GM23248 (cell line): ENCODE measurements at places on chromosomes 11 and 22. TPM values are rescaled to one million over a fixed set of nuclear protein-coding genes. Genes with fewer than 3 reads are reported as not detected.

- peaks cover 23% of the 10 kb centered on the region for H3K4me1 ChIP-seq
- no peaks in the 10 kb centered on the region for H3K36me3 ChIP-seq
- peak overlapping the region; percentile 76 for H3K27ac ChIP-seq
- peak overlapping the region; percentile 47 for H3K4me3 ChIP-seq
- peak; percentile 91 for DNase-seq
These were observed 22.8 kb downstream of the OSBP2 start for GRCh38 chr22:30717331-30717921.

- no peaks in the 10 kb centered on the region for H3K27me3 ChIP-seq
- no peaks in the 10 kb centered on the region for H3K4me1 ChIP-seq
- no peak overlapping the region for H3K4me3 ChIP-seq
- H3K27ac ChIP-seq: no peak overlapping the region
- no peaks in the 10 kb centered on the region for H3K36me3 ChIP-seq
These were observed 1879.0 kb upstream of the RAG2 start for GRCh38 chr11:38476808-38477575.

- DNase-seq: peak; percentile 82
- H3K4me3 ChIP-seq: 0 out of 2 replicates have a peak overlapping the region, but pooled peaks have one; percentile 16
- H3K4me1 ChIP-seq: peaks cover 6% of the 10 kb centered on the region
- peaks cover 8% of the 10 kb centered on the region; the same call in 1 of the 2 replicates for H3K27me3 ChIP-seq
These were observed 108.2 kb downstream of the SLC36A4 start for GRCh38 chr11:93089474-93090102.

DNA sequence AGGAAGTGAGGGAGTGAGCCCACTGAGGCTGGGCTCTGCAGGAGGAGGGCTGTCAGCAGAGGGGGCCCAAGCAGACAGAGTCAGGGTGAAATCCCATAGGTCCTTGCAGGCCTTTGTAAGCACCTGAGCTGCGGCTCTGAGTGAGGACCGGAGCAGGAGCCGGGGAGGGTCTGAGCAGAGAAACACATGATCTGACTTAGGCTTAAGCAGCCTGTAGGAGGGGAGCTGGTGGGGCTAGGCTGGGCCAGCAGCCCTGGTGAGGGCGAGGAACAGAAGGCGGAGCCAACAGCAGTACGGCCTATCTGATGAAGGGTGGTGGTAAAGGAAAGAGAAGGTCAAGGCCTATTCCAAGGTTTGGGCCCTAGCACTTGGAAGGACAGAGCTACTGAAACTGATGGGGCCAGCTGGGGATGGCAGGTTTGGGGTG lies 26.9 kb upstream of the CBX7 start:
- no peak overlapping the region for H3K4me3 ChIP-seq
- no peak for DNase-seq
- H3K27me3 ChIP-seq: no peaks in the 10 kb centered on the region
- no peaks in the 10 kb centered on the region for H3K36me3 ChIP-seq

DNA sequence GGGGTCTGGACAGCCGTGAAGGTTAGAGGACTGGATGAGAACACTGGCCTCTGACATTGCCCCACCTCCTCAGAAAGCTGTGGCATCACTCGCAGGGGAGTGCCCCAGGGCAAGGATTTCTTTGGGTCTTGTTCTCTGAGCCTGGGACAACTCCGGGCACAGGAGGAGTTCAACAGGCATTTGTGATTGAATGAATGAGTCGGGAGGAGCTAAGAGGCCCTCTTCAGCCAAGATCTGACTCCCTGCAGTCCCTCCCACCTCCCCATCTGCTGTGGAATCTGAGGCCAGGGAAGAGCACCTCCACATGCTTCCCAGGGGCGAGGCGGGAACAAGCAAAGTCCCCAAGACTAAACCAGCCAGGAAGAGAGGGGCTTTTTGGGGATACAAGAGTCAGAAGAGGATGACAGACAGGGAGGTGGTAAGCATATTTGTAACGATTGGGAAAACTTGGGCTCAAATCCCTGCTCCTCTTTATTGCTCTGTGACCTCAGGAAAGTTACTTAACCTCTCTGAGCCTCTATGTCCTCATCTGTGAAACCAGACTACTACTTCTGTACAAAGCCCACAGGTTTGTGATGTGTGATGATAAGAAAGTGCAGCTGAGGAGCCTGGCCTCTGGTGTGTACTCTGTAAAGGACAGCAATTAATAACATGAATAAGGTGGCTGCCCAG lies 6.4 kb downstream of the TP53I11 start:
- H3K4me1 ChIP-seq: no peaks in the 10 kb centered on the region
- H3K27me3 ChIP-seq: no peaks in the 10 kb centered on the region
- H3K4me3 ChIP-seq: no peak overlapping the region
- DNase-seq: no peak
- no peaks in the 10 kb centered on the region for H3K36me3 ChIP-seq

GRCh38 chr11:105588001-105588400 lies 21.9 kb upstream of the GRIA4 start:
- H3K27me3 ChIP-seq: no peaks in the 10 kb centered on the region
- H3K27ac ChIP-seq: no peak overlapping the region
- DNase-seq: peak; percentile 81
- no peaks in the 10 kb centered on the region for H3K36me3 ChIP-seq

- H3K27ac ChIP-seq: no peak overlapping the region
- no peaks in the 10 kb centered on the region for H3K4me1 ChIP-seq
- no peaks in the 10 kb centered on the region for H3K36me3 ChIP-seq
These were observed 5.6 kb downstream of the SLC36A4 start for GRCh38 chr11:93192163-93192562.

Gene UCP3
- 0.11 TPM in 1 of 2 replicates, not detected in the other for total RNA-seq

Gene AMBRA1
- total RNA-seq: 20.1 and 46.0 TPM in 2 replicates
